Stimulated activated CD4-positive, alpha-beta T cell treated with anti-CD3 and anti-CD28 coated beads, Interleukin-15, amount 100 ng/mL, for 1 hour (primary cell): ENCODE measurements at places on chromosomes 7 and 10.

GRCh38 chr7:122901250-122901649, 15.0 kb upstream of the CADPS2 start:
- no peak for DNase-seq

GRCh38 chr10:29730458-29730857, 95.7 kb upstream of the SVIL start:
- no peak for DNase-seq

GRCh38 chr7:159148430-159149395, 4.0 kb upstream of the VIPR2 start:
- no peak for DNase-seq

DNA sequence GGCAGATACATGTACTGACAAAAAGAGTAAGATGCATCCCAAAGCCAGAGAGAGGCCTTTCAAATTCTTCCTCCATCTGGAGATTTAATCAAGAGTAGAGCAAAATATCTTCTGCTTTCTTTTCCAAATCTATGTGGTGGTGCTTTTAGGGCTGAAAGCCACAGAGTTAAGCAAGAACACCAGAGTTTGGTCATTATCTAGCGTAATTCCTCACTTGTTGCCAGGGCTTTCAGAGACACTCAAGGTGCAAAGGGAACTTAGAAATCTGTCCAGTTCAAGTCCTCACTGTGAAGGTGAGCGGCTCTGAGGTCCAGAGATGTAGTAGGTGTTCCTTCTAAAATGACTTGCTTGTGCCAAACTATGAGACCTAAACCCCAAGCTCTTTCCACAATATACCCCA, 10.9 kb upstream of the NFE2L3 start:
- no peak for DNase-seq

GRCh38 chr10:30172091-30172490, 112.7 kb upstream of the JCAD start:
- no peak for DNase-seq

- DNase-seq: no peak
Observed at GRCh38 chr10:50437248-50437647, 185.9 kb upstream of the ASAH2 start.

DNA sequence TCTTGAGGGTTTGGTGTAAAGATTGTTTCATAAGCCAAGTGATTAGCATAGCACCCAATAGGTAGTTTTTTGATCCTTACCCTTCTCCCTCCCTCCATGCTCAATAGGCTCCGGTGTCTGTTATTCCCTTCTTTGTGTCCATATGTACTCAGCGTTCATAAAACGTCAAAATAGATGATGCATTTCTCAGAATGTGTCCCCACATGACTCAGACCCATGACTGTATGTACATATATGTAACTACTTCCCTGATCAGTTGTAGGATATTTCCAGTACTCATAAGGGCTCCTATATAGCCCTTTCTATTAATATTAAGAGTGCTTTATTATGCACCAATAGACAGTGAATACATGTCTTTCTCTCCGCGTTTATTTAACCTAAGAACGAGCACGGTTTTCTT, 466.9 kb downstream of the KIF20B start:
- DNase-seq: no peak

- DNase-seq: no peak
Observed at GRCh38 chr7:132708470-132708869, 132.2 kb upstream of the PLXNA4 start.

GRCh38 chr10:76973091-76974016, 664.3 kb downstream of the KCNMA1 start:
- DNase-seq: no peak

DNA sequence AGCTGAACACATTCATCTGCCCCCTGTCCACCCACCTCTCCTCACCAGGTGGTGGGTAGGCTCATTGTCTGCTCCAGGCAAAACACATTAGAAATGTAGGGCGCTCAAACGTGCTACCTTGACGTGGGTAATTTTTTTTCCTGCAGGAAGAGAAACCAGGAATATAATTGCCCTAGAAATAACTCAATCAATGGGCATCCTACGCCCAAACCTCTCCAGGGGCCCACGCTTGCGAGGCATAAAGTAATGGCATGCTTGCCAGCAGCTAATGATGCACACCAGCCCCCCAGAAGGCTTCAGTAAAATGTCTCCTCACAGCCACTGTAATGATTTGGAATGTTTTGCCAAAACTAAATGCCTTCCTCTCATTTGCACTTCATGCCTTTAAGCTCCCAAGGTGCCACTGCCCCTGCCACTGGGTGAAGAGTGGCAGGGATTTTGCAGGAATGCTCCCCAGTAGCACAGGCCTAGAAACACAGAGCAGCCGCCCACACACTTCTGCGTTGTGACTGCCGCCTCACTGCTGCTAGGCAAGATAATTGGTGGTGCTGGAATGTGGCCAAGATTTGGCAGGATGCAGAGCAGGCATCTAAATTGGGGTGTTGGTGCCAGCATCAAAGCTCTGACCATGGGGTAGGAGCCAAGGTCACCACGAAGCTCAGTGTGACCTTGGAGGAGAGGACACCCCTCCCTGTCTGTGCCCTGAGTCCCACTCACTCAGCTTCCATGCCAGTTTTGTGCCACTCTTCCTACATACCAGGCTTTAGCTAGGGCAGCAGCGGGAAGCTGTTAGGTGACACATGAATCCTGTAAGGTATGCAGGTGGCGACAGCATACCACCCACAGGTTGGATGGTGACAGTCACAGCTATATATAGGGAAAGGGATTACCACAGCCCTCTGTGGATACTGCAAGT, 48.7 kb upstream of the PPP1R3C start:
- no peak for DNase-seq

DNA sequence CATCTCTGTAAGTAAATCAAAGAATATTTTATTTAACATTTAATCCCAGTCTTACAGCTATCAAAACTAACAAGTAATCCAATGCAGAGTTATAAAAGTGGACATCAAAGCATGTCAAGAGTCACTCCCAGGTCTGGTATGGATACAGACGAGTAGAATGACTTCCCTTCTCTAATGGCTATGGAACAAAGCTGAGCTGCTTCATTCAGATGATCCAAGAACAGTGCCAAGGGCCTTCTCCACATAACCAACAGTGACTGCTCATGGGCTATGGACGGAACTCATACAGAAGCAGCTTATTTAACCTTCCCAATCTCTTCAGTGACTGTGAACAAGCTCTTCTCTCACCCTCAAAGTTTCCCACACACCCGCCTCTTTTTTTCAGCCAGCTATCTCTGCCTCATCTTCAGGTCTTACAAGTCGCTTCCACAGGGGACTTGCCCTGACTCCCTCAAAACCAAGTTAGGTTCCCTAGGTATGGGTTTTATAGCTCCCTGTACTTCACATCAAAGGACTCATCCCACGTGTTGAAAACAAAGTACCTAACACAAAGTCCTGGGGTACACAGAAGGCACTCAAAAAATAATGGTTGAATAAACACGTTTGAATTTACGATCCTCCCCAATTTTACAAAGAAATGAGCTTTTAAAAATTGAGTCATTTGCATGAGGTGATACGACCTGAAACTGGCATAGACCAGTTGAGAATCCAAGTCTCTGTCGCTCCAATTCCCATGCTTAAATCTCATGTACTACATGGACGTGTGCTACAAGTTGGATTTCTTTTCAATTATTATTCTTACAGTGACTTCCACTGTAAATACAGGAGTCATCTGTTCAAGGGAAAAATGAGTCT, 3.1 kb downstream of the USP6NL start:
- no peak for DNase-seq

GRCh38 chr10:128625926-128626325, 499.7 kb upstream of the MKI67 start:
- DNase-seq: no peak

GRCh38 chr7:150954986-150955518, 23.1 kb downstream of the KCNH2 start:
- DNase-seq: no peak

GRCh38 chr7:51111241-51111940, 205.2 kb downstream of the COBL start:
- no peak for DNase-seq

DNA sequence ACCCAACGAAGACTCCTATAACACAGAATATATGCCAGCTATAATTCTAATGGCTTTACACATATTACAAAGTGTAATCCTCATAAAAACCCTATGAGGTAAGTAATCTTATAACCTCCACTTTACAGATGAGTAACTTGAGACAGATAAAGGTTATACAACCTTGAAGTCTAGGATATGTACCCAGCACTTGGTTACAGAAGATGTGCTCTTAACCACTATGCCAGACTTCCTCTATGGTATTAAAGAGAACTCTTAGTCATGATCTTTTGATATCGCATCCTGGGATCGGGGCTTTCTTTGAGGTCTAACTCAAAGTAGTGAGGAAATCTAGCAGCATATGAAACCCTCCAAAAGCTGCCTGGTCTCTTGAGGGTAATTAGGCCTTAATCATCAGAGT, 319.2 kb upstream of the LRRN3 start:
- no peak for DNase-seq

DNA sequence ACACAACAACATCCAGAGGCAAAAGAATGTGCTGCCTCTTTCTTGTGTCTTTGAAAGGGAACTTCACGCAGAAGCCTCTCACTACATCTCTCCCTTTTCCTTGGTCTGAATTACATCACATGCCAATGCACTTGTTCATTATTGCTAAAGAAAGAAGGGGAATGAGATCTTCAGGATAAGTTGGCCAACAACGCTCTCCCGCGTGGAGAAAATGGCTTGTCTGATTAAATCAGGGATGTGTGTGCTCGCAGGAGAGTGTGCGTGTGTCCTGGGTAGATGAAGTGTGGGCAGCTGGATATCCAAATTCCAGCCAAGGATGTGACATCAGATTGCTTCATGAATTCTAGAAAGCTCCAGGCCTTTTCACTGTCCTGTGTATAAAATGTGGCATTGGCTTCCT, 541.6 kb upstream of the FZD8 start:
- DNase-seq: no peak

DNA sequence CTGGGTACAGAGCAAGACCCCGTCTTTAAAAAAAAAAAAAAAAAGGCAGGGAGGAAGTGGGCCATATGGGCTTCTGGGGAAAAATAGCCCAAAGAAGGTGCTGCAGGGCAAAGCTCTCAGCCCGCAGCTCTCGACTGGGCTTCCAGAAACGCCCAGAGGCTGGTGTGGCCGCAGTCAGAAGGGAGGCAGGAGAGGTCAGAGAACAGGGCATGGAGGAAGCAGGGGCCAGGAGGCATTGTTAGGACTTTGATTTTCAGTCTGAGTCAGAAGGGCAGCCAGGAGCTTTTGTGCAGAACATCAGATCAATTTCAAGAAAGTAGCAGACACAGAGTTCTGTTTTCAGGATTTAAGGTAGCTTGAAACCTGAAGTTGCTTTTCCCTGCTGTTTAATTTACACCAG, 35.3 kb upstream of the CYTH3 start:
- DNase-seq: no peak

DNA sequence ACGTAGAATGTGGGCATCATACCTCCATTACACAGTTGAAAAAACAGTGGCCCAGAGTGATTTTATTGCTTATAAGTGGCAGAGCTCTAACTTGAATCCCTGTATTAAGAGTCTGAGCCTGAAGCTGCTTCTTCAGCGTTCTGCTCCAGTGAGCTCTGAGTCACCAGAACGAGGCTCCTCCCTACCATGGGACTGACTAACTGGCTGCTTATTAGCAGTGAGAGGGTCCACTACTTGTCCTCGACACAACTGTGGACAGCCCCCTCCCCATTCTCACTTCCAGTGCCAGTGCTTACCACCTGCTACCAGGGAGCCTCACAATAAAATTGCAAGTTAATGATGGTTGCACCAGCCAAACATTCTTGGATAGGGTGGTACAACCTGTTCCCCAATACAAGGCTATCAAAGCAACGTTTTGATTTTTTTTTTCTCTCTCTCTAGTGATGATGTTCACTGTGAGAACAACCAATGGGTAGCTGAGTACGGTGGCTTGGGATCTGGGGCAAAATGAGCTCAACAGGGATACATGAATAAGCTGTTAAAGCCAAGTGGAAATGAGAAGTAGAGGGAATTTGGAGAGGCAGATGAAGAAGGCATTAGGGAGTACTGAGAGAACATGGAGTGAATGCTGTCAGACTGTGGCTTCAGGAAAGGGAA, 2.7 kb upstream of the NRG3 start:
- no peak for DNase-seq

DNA sequence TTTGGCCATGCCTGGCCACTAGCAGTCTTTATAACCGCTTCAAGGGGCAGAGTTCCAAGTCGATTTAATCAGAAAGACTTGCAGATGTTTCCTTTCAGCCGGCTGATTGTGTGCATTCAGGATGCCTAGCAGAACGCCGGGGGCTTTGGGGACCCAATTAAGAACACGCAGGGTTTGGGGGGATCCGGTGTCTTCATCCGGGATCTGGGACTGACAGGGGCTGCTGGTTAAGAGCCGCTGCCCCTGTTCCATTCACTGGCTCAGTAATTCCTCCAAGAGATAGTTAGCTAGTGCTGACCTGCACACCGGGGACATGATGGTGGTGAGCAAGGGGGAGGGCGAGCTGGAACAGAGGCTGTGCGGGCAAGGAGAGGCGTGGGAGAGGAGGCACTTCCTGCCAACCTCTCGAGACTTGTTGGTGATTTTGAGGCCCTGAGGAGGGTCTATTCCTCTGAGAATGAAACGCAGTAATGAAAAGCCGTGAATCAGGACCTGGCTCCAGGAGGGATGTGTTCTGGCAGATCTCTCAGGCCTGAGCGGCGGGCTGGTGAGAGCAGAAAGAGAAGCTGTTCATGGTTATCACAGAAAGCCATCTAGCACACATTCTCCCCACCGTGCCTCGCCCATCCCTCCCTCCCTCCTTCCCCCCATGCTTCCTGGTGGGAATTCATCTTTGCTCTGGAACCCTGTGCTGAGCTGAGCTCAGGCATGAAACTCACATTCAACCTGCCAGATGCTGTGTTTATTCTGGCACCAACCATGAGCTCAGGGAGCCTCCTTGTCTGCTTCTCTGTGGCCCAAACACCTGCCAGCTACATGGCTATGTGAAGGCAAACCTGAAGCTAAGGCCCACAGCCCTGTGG, 152.0 kb downstream of the CCDC3 start:
- DNase-seq: no peak

- DNase-seq: no peak
Observed at GRCh38 chr10:132300582-132300981, 7.2 kb downstream of the STK32C start.

DNA sequence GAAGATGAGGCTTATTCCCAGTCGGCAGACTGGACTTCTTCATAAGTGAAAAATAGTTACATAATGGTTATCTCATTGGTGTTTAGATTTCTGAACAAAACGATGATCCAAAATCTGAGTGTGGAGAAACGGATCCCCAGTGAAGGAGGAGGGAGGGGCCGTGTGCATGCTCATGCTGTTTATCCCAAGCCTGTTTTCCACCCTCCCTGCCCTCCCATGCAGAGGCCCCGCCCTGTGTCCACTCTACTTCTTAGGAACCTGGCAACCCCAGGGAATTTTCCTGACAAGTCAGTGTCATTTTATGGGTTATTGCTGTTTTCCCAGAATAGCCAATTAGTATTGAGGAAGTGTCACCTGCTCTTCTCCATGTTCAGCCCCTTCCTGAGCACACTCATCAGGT, 174.0 kb downstream of the CELF2 start:
- no peak for DNase-seq
